ENCODE measurements at places on chromosomes 6 and 20.
A peak's percentile ranks its signal among the peaks of the same experiment; 100 is the strongest.

- no peak for DNase-seq
These were observed 474.1 kb downstream of the CD109 start for GRCh38 chr6:74170118-74170517.

DNA sequence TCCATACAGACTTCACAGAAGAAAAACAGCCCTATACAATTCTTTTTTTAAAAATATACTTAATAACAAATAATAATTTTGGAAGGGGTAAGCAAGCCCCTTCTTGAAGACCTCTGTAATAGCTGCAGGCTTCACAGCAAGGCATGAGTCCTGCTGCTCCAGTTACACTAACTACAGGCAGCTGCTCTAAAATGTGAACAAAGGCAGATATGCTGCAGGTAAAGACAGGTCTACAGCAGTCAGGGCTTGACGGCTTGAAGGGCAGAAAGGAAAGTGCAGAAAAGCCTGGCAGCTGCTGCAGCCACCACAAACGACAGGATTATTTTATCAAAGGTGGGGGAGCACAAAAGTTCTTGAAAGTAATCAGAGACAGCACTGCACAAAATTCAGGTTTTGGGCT, 11.3 kb downstream of the FAXC start:
- DNase-seq: peak; percentile 1

GRCh38 chr20:62136283-62137091, 6.7 kb downstream of the PSMA7 start:
- DNase-seq: peak; percentile 34

- DNase-seq: no peak
These were observed 937 bp downstream of the AKAP7 start for GRCh38 chr6:131136021-131136786.

DNA sequence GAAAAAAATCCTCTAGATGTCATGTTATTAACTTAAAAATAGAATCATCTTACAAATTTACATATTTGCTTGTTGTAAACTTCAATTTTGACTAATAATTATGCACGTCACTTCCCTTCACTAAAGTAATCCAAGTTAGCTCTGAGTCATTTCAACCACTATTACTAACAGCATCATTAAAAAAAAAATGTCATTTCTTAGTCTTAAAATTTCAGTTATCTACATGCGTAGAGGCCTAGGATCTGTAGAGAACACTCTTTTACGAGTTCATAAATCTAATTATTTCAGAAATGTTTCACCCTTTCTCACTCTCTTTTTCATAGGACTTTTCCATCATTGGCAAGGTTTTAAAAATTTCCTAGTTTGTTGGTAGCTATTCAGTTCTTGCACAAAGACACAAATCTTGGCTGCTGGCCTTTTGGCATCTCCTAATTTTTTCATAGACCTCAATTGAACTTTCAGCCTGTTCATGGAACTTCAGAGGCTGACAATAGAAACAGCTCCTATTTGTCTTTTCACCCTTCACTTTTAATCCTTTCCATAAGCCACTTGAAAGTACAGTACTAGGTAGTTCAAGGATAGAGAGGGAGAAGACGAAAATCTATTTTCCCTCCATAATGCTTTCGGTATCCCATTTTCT, 61.5 kb downstream of the OGFRL1 start:
- DNase-seq: no peak

DNA sequence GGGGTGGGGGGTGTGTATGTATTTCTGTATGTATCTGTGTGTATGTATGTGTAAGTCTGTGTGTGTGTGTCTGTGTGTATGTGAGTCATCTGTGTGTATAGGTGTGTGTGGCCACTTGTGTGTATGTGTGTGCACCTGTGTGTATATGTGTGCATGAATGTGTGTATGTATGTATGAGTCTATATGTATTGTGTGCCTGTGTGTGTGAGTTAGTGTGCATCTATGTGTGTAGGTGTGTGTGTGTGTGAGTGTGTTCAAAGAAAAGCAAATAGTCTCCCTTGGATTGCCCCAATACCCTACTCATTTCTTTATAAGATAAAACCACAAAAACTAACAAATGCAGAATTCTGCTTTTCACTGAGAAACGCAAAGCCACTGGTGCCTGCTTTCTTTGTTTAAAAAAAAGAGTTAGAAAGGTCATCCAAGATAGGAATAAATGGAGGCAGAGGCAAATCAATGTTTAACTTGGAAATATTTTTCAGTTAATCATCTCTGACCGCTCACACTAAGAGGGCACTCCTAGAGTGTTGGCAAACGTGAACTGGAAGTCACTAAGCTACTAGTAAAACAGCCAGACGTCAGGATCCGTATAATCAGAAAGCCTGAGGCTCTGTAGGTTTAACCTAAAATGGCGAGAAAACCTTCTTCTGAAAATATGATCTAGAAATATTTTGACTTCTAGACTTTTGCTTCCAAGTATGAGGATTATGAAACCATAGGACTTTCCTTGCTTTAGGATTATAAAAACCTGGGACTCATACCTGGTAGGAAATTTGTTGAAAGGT, 37.4 kb upstream of the JAG1 start:
- no peak for DNase-seq

DNA sequence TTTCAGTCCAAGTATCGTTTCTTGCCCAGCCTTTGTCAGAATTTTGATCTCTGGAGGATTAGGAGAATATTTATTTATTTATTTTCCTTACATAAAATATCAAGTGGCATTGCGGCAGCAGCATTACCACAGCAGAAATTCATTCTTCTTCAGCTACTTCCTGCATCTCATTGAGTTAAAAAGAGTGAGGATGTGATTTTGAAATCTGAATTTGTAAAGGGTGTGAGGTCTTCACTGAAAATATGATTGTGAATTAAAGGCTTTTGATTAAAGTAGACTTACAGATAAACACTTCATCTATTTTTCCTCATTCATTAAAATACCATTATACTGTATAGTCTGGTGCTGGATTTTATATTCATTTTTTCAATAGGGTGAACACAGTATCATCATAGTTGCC, 328.4 kb downstream of the PRL start:
- no peak for DNase-seq

DNA sequence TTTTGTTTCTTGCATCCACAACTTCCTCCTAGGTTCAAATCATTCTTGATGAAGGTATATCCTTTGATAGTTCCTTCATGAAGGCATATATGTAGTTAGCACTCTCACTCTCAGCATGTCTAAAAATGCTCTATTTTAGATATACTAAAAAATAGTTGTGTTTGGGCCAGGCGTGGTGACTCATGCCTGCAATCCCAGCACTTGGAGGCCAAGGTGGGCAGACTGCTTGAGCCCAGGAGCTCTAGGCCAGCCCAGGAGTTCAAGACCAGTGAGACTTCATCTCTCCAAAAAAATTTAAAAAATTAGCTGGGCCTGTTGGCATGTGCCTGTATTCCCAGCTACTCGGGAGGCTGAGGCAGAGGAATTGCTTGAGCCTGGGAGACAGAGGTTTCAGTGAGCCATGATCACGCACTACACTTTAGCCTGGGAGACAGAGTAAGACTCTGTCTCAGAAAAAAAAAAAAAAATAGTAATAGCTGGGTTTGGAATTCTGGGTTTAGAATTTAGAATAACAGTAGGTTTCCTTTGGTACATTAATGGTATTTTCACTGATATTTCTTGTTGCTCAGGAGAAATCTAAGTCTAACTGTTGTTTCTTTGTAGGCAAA, 7.0 kb downstream of the SERAC1 start:
- no peak for DNase-seq

DNA sequence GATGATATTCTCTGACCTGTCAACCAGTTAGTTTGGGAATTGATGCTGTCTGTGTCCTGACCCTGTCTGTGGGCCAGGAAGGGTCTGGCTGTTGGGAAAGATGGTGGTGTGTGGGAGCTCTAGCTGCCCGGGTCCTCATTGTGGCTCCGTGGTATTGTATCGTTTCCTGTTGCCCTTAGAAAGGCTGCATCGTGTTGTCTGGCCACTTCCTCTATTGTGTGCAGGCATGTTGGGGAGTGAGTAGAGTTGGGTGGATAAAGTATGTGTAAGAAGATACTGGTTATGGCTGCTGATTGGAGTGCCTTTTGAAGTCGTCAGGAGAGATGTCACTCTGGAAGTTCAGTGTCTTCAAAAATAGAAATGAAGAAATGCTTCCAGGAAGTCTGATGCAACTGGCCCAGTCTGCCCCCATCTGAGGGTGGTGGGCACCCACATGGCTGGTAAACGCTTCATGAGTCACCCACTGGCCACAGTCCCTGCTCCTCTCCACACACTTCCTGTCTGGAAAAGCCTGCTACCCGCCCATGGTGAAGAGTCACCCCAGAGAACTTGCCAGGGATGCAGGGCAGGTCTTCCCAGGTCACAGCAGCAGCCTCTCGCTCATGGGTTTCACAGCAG, 27.9 kb downstream of the PPARD start:
- no peak for DNase-seq

DNA sequence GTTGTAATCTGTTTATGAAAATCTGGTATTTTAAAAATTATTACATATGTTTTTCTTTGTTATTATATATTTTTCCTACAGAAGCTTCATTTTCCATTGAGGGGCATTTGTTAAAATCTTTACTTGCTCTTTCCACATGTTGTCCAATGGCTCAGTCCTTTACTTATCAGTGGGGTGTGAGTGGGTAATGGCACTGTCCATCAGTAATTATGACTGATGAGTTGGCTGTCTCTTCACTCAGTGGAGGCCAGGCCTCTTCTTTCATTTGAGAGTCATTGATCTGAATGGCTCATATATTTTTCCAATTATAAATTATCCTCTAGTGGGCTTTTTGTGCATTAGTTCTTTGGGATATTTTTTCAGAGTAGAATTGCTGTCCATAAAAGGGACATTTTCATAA, 45.7 kb downstream of the FARS2 start:
- DNase-seq: no peak

GRCh38 chr20:21820688-21821087, 115.2 kb downstream of the PAX1 start:
- no peak for DNase-seq

DNA sequence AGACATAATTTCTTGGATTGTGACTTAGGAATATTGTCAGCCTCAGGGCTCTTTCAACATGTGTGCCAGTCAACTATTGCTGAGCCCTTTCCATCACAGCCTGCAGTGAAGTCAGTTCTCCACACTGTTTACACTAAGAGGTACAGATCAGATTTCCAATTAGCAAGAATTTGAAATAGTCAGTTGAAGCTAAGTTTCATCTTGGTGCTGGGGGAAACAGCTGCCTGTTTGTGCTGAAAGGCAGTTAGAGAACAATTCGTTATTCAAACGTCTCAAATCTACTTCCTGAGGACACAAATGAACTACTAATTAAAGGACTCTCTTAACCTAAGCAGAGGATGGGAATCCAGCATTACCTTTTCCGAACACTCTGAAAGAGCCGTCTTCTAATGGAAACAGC, 25.9 kb downstream of the ADGRF1 start:
- DNase-seq: no peak

DNA sequence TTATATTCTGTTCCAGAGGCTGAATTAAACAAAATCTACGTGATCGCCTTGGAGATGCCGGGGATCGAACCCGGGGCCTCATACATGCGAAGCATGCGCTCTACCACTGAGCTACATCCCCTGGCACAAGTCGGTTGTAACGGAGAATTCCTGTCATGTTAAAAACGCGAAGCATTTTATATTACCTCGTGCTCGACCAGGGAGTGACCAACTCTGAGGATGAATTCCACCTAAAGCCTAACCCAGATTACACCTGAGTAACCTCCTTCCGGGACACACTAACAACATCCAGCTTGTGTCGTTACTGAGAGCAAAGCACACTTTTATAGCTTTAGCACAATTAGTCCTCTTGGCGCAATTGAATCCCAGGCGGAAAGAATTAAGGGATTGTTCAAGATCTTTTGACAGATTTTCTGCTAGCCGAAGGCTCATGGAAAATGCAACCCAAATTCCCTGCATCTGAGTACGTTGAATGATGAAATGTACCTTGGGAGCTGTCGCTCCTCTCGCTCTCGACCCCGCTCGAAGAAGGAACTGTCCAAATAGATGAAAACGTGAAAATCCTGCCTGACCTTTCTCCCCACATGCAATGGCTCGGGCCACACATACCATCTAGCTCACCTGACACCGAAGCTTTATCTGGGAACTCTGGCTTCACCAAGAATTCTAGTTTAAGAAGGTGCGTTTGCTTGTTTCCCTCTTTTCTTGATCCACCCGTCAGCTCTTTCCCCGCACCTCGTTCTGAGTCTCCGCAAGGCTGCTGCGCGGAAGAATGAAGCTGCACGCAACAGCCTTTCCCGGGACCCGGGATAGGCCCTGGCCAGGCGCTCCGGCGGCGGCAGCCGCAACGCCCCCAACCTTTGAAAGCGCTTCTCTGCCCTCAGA, 148.3 kb downstream of the GPX5 start:
- DNase-seq: peak; percentile 69

DNA sequence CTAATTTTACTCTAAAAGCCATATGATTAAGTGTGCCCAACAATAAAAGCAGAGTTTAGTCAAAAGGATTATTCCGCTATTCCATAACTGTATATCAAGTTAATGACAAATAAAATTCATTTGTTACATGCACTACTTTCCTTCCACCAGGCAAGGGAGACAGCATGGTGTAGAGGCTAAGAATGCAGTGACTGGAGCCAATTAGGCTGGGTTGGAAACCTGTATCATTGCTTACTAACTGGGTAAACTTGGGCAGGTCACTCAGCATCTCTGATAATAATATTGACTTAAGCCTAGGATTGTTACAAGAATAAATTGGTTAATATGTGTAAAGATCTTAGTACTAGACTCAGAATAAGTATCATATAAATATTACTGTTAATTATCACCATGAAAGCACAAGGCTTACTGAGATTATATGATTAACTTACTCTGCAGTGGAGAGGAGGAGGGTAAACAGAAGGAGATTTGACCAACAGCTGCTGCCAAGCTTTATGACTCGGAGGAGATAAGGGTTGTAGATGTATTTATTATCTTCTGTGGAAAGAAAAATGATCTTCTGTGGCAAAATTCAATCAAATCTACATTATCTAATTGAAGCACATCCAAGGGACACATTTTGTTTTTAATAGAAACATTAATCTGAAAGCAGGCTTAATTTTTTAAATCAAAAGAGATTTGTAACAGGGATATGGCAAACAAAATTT, 1459.9 kb downstream of the GRIK2 start:
- peak; percentile 3 for DNase-seq

DNA sequence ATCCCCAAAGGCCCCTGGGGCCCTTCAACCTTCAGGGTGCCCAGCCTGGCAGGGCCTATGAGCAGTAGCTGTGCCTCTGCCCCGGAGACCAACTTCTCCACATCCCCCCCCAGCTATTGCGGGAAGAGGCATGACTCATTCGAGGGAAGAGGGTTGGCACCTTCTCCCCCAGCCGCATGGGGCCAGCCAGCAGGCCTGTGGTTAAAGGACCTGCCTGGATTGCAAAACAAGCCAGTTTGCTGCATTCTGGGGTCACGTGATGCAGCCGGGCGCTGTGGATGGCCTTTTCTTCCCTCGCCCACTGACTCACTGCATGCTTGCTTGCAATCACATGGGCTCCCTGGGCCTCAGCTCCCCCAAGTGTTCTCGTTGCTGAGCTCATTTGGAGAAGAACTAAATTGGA, 182.5 kb downstream of the MAFB start:
- DNase-seq: no peak

- no peak for DNase-seq
These were observed 7.6 kb upstream of the BMP5 start for GRCh38 chr6:55882718-55883569.

Measured in NCI-H2081 (cell line).